ENCODE measurements at places on chromosomes 7 and 10. TPM values are rescaled to one million over a fixed set of nuclear protein-coding genes. Genes with fewer than 3 reads are reported as not detected.

GRCh38 chr7:3732395-3733005, 431.4 kb downstream of the SDK1 start:
- H3K4me3 ChIP-seq = no peak overlapping the region
- no peaks in the 10 kb centered on the region for H3K36me3 ChIP-seq
- no peaks in the 10 kb centered on the region for H3K4me1 ChIP-seq
- no peak overlapping the region for H3K27ac ChIP-seq
- DNase-seq = no peak

DNA sequence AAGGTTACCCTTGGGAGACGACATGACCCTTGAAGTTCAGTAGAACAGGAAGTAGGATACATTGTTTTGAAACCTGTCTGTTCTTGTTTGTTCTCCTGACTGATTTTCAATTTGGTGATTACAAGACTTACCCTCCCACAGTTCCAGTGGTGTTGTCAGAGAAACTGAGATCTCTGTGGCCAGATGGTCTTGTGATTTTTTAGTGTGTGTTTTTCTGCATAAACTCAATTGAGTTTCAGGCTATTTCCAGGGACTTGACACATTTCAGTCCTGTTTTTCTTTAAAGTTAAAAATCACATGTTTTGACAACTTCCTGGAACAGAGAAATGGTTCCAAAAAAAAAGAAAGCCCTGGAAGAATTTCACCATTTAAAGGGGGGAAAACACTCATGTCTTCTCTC, 22.3 kb downstream of the PIK3CG start:
- no peaks in the 10 kb centered on the region for H3K4me1 ChIP-seq
- no peaks in the 10 kb centered on the region for H3K36me3 ChIP-seq
- no peaks in the 10 kb centered on the region for H3K27me3 ChIP-seq
- DNase-seq = no peak

- H3K36me3 ChIP-seq = no peaks in the 10 kb centered on the region
- DNase-seq = no peak
- no peak overlapping the region for H3K27ac ChIP-seq
- no peaks in the 10 kb centered on the region for H3K4me1 ChIP-seq
- H3K4me3 ChIP-seq = no peak overlapping the region
Measured at GRCh38 chr7:85004402-85004801, 182.5 kb downstream of the SEMA3D start.

- DNase-seq = no peak
- H3K36me3 ChIP-seq = no peaks in the 10 kb centered on the region
- H3K4me1 ChIP-seq = peaks cover 25% of the 10 kb centered on the region
- no peak overlapping the region for H3K4me3 ChIP-seq
Measured at GRCh38 chr10:30284865-30285594, 64.0 kb downstream of the MTPAP start.

- H3K27me3 ChIP-seq = peaks cover 40% of the 10 kb centered on the region
- no peak overlapping the region for H3K4me3 ChIP-seq
- H3K27ac ChIP-seq = no peak overlapping the region
Measured at GRCh38 chr7:27260211-27260610, 17.6 kb downstream of the EVX1 start.

DNA sequence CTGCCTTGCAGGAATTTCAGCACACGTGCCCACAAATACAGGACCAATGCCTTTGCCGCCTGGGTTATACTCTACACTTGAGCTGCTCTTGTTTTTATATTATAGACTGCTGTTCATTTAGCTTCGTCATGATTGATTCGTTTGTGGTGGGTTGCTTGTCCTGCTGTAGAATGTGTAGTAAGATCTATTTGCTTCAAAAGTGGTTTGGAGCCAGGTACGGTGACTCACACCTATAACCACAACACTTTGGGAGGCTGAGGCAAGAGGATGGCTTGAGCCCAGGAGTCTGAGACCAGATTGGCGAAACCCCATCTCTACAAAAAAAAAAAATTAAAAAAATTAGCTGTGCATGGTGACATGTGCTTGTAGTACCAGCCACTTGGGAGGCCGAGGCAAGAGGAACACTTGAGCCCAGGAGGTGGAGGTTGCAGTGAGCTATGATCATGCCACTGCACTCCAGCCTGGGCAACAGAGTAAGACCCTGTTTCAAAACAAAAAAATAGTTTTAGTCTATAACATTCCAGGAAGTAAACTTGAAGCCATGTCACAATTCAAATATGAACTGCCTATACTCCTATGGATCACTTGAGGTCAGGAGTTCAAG, 9.0 kb upstream of the RHBDD2 start:
- H3K4me3 ChIP-seq = no peak overlapping the region
- no peaks in the 10 kb centered on the region for H3K36me3 ChIP-seq
- no peak for DNase-seq
- H3K27ac ChIP-seq = no peak overlapping the region
- H3K27me3 ChIP-seq = no peaks in the 10 kb centered on the region
- H3K4me1 ChIP-seq = peaks cover 26% of the 10 kb centered on the region

Gene NUDCD3
- total RNA-seq = 116 TPM

Gene PLPP4
- total RNA-seq = not detected

Gene ARMC10
- 22.1 TPM for total RNA-seq

Gene DHX32
- total RNA-seq = 44.9 TPM
